Trophoblast cell (in vitro differentiated cells and primary cell): ENCODE measurements at places on chromosomes 7 and 10.

DNA sequence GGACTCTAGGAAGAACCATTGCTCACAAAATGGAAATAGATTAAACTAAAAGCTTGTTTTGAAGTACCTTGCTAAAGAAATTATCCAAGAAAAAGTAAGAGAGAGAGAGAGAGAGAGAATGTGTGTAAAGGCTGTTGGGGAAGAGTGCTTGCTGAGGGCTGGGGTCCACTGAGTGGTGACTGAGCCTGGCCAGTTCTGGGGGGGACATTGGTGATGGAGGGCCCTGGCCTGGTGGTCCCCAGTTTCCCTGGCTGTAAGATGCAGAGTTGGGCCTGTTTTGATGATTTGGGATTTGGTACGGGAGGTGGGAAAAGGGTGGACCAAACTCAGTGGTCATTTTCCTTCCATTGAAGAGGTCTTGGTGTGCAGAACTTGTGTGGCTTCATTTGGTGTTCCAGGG, 880 bp downstream of the RAMP3 start:
- H3K4me1 ChIP-seq = peaks cover 2% of the 10 kb centered on the region
- no peak overlapping the region for H3K27ac ChIP-seq
- no peaks in the 10 kb centered on the region for H3K36me3 ChIP-seq
- H3K4me3 ChIP-seq = no peak overlapping the region

DNA sequence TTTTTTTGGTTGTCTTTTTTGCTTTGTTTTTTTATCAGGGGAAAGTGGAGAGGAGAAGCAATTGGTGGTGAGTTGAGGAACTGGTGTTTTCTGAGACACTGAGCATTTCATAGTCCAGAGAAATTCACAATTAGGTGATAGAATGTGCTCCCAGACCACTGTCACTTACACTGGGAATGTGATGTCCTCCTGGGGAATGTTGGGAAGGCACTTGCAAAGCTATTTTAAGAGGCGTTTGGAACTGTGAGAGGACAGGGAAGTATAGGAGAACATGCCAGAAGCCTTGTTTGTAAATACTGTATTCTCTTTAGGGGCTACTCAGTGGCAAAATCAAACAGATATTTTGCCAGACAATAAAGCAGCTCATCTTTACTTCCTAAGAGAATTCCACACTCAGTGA, 16.0 kb downstream of the CHRM2 start:
- no peak overlapping the region for H3K4me3 ChIP-seq
- H3K4me1 ChIP-seq = no peaks in the 10 kb centered on the region
- H3K27ac ChIP-seq = no peak overlapping the region
- no peak for DNase-seq
- no peaks in the 10 kb centered on the region for H3K27me3 ChIP-seq

DNA sequence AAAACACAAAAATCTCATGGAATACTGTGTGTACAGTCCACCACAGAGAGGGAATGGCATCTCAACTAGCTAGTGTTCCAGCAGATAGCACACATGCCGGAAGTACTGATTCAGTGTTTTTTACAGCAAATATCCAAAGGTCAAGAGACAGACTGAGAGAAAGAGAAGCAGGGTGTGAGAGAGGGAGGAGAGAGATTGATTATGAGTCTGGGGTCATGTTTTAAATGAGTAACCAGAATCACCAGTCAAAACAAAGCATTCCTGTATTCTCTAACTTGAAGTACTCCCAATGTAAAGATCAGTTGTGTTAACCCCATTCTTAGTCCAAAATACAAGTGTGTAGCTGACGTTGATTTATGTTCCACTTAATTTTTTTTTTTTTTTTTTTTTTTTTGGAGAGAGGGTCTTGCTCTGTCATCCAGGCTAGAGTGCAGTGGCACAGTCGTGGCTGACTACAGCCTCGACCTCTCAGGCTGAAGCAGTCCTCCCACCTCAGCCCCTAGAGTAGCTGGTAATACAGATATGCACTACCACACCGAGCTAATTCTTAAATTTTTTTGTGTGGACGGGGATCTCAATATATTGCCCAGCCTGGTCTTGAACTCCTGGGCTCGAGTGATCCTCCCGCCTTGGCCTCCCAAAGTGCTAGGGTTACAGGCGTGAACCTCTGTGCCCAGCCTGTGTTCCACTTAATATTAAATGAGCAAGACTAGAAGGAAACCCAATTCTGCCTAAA, 114.2 kb downstream of the TAF3 start:
- H3K36me3 ChIP-seq = no peaks in the 10 kb centered on the region
- H3K4me1 ChIP-seq = peaks cover 3% of the 10 kb centered on the region
- H3K27me3 ChIP-seq = no peaks in the 10 kb centered on the region
- no peak overlapping the region for H3K4me3 ChIP-seq
- H3K27ac ChIP-seq = no peak overlapping the region

DNA sequence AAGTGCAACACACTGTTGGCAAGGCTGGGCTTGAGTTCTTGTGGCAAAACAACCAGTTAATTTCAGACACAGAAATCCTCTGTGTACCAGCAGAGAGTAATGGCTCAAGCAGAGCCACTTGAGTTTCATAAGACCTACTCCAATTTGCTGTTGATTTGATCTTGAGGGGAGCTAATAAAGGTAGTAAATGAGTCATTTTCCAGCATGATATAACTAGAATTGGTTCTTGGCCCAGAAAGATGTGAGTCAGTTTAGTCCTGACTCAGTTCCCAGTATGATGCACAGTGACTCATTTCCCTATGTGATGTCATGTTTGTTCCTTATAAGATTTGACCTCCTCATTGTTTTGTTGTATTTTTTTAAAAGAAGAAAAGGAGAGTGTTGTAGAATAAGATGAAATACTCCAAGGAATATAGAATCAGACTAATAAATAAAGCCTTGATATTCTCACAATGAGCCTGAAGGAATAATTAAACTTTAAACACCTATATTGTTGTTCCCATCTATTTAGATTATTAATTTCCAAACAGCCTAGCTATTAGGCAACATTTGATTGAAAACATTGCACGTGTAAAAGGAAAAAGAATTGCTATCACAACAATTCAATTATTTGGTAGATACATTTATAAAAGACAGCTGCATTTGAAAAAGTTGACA, 186.2 kb downstream of the REEP3 start:
- no peak overlapping the region for H3K27ac ChIP-seq
- DNase-seq = peak; percentile 81
- H3K27me3 ChIP-seq = no peaks in the 10 kb centered on the region
- no peaks in the 10 kb centered on the region for H3K36me3 ChIP-seq
- H3K4me1 ChIP-seq = peaks cover 5% of the 10 kb centered on the region

GRCh38 chr10:54710918-54711317, 90.1 kb downstream of the PCDH15 start:
- H3K27ac ChIP-seq = no peak overlapping the region
- H3K36me3 ChIP-seq = no peaks in the 10 kb centered on the region
- no peaks in the 10 kb centered on the region for H3K4me1 ChIP-seq
- H3K4me3 ChIP-seq = no peak overlapping the region
- H3K27me3 ChIP-seq = no peaks in the 10 kb centered on the region

DNA sequence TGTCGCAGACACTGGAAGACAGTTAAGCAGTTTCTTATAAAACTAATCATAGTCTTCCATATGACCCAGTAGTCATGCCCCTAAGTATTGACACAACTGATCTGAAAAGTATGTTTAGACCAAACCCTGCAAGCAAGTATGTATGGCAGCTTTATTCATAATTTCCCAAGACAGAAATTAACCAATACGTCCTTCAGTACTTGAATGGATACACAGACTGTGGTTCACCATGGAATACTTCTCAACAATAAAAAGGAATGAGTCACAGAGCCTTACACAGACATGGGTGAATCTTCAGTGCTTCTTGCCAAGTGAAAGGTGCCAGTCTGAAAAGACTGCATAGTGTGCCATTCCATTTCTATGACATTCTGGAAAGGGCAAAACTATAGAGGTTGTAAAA, 50.2 kb upstream of the AKR1E2 start:
- DNase-seq = no peak

DNA sequence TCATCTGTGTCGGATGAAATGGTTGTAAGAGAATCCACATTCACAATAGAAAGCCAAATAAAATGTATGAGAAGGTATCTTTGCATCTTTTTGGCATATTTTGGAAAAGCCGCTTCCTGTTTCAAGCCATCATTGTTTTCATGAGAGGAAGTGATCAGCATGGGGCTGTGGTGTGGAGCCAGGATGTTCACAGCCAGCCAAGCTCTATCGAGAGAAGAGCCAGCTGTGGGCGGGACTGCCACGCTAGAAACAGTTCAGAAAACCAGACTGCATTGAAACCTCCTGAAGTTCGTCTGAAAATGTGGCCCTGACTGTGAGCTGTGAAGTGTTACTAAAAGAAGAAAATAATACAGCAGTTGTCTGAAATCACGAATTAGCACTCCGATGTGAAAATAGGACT, 21.2 kb upstream of the NPS start:
- no peak for DNase-seq
- no peaks in the 10 kb centered on the region for H3K27me3 ChIP-seq
- H3K36me3 ChIP-seq = no peaks in the 10 kb centered on the region
- H3K27ac ChIP-seq = no peak overlapping the region
- H3K4me3 ChIP-seq = no peak overlapping the region
- H3K4me1 ChIP-seq = no peaks in the 10 kb centered on the region

- no peak overlapping the region for H3K4me3 ChIP-seq
- H3K36me3 ChIP-seq = peaks cover 44% of the 10 kb centered on the region
- no peaks in the 10 kb centered on the region for H3K27me3 ChIP-seq
- no peak overlapping the region for H3K27ac ChIP-seq
- peaks cover 7% of the 10 kb centered on the region for H3K4me1 ChIP-seq
- DNase-seq = no peak
These were observed 7.0 kb downstream of the GET4 start for GRCh38 chr7:883055-884021.

DNA sequence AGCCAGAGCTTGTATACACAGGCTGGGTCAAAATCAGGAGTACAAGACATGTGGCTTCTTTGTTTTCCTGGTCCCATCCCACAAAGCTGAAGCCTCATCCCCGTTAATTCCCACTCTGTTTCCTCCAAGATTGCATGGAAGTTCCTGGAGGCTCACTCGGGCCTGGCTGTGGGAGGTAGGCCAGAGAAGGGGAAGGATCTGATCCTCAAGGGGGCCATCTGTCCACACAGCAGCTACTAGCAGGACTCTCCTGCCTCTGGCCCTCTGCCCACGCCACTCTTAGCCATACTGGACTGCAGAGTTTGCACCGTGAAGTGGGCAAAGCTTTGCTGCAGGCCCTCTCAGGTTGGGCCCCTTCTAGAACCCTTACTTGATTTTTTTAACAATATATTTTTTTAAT, 160.6 kb downstream of the FGFR2 start:
- peaks cover 16% of the 10 kb centered on the region for H3K4me1 ChIP-seq
- H3K4me3 ChIP-seq = no peak overlapping the region
- no peaks in the 10 kb centered on the region for H3K36me3 ChIP-seq
- no peaks in the 10 kb centered on the region for H3K27me3 ChIP-seq

GRCh38 chr10:98080494-98080893, 50.1 kb upstream of the CRTAC1 start:
- no peaks in the 10 kb centered on the region for H3K27me3 ChIP-seq
- no peak overlapping the region for H3K4me3 ChIP-seq
- H3K4me1 ChIP-seq = no peaks in the 10 kb centered on the region
- H3K36me3 ChIP-seq = no peaks in the 10 kb centered on the region
- no peak for DNase-seq
- H3K27ac ChIP-seq = no peak overlapping the region

DNA sequence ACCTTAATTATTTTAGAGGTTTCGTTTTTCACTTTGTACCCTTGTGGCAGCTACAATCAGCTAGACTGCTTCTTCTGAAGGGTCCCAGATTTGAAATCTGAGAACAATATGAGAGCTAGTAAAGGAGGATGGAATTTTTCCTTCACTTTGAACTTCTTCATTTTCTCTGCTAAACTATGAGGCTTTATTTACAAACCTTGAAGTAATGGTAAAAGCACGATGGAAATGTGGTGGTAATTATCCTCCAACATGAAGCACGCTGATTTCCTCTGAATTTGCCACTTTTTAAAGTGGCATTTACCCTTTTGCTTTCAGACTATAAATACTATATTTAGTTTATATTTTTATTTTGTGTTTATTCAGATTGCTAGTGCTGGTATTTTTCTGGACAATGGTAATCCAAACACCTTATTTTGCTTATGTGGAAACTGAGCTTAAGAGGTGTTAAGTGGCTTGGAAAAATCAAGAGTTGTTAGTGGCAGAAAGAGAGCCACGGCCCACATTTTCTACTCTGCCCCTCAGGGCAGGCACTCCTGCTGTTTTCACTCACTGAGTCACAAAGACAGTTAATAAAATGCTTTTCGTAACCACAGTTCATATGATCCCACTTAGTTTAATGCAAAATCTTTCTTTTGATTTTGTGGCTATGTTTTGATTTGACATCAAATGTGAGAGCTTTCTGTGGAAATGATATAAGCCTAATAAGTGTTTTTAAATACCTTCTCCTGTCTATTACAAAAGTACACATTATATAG, 2.7 kb downstream of the SSMEM1 start:
- DNase-seq = peak; percentile 82
- H3K27ac ChIP-seq = no peak overlapping the region
- no peaks in the 10 kb centered on the region for H3K27me3 ChIP-seq
- H3K4me3 ChIP-seq = no peak overlapping the region

DNA sequence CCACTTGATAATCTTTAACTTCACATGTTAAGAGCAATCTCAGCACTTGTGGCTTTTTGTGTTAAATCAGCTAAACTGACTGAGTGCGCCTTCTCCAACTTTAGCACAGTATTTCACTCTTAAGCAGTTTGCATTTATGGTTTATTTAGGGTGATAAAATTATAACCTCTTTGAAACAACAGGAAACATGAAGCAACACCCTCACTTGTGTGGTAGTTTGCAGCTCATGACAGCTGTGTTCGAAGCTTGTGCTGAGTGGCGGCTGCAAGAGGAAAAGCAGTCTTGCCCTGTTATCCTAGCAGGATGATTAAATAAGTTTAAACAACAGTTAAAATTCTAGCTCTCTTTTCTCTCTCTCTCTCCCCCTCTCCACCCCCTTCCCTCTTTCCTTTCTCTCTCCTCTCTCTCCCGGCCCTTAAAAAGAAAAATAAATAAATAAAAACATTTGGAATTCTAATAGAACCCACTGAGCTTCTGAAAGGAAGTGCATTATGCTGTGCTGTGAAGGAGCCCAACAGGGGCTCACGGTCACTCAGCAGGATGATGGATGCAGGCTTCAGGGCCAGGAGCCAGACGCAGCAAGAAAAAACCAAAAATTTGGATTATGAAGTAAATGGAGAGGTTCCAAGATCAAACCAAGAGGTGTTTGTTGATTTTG, 25.2 kb downstream of the OGDH start:
- no peak for DNase-seq
- H3K27ac ChIP-seq = no peak overlapping the region
- H3K4me1 ChIP-seq = no peaks in the 10 kb centered on the region
- no peaks in the 10 kb centered on the region for H3K27me3 ChIP-seq
- peaks cover 28% of the 10 kb centered on the region for H3K36me3 ChIP-seq
- no peak overlapping the region for H3K4me3 ChIP-seq

DNA sequence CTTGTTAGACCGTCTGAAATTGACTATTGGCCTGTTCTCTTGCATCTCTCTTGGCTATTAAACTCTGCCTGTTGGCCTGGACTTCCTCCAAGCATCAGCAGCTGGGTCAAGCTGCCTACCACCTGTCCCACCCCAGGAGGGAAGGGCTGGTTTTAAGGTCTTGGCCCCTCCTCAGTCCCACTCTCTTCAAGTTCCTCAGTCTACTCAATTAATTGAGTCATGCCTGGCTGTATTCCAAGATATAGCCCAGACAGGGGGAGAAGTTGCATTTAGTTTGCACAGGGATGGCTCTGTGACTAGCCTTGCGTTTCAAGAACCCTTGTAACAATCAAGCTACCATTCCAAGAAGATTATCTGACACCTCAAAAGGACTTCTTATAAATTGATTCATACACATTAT, 113.8 kb upstream of the GLI3 start:
- no peak overlapping the region for H3K27ac ChIP-seq
- no peak overlapping the region for H3K4me3 ChIP-seq
- no peak for DNase-seq
- H3K4me1 ChIP-seq = no peaks in the 10 kb centered on the region

- H3K27me3 ChIP-seq = no peaks in the 10 kb centered on the region
- H3K36me3 ChIP-seq = no peaks in the 10 kb centered on the region
- H3K4me1 ChIP-seq = no peaks in the 10 kb centered on the region
- no peak overlapping the region for H3K4me3 ChIP-seq
These were observed 9.5 kb upstream of the IMPDH1 start for GRCh38 chr7:128419257-128419656.
